ENCODE measurements at places on chromosomes 6 and 20.
A peak's percentile ranks its signal among the peaks of the same experiment; 100 is the strongest.

GRCh38 chr6:98041921-98042320 is 758.9 kb upstream of the MMS22L start:
- DNase-seq, result no peak

DNA sequence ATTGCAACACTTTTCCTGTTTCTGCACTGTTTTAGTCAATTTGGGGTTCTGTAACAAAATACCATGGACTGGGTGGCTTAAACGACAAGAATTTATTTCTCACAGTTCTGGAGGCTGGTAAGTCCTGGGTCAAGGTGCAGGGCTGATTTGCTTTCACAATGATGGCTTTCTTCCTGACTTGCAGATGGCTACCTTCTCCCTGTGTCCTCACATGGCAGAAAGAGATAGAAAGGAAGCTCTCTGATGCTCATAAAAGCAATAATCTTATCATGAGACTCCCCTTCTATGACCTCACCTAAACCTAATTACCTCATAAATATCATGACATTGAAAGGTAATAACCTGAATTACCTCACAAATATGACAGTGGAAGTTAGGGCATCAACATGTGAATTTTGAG is 511.5 kb upstream of the CITED2 start:
- DNase-seq, result no peak

GRCh38 chr20:48732081-48732829 is 95.5 kb downstream of the PREX1 start:
- DNase-seq, result no peak

DNA sequence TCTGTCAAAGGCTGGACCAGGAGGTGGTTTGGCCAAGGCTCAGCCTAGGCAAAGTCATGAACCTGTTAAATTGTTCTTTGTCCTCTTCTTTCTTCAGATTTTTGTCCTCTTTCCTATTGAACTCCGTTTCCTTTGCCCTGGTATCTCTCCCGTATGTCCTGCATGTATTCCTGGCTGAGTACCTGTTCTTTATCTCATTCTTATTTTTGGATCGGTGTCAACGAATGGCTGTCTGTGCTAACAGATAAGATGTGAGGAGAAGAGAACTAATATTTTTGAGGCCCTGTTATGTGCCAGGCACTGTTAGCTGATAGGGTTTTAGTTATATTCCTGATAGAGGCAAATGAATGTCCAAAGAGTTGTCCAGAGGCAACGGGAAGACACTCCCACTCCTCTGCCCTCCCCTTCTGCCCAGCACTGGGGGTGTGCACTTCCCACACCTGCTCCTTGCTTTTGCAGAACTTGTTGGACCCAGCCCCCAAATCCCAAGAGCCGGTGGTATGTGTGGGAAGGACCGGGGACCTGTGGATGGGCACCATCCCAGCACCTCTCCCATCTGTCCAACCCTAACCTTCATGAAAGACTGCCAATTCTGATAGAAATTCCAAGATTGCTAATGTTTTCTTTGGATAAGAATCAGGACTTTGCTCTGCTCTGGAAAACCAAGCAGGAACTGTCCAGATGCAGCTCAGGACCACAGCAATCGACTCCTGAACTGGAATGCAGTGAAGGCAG is 20.6 kb downstream of the MMP24OS start:
- no peak for DNase-seq

GRCh38 chr20:57838670-57839151 is 128.9 kb upstream of the PMEPA1 start:
- DNase-seq, result no peak

- peak; percentile 70 for DNase-seq
Observed at GRCh38 chr6:89494131-89494793, 61.3 kb downstream of the ANKRD6 start.

Measured in common myeloid progenitor, CD34-positive (primary cell).